Esophagus squamous epithelium (tissue), 5 donors: ENCODE measurements at places on chromosomes 11 and 22. TPM values are rescaled to one million over a fixed set of nuclear protein-coding genes. Genes with fewer than 3 reads are reported as not detected.

- no peak for DNase-seq
Observed at GRCh38 chr11:86459682-86460460, 85.2 kb downstream of the CCDC81 start.

GRCh38 chr22:35071784-35072183 is 5.8 kb downstream of the ISX start:
- DNase-seq: no peak

DNA sequence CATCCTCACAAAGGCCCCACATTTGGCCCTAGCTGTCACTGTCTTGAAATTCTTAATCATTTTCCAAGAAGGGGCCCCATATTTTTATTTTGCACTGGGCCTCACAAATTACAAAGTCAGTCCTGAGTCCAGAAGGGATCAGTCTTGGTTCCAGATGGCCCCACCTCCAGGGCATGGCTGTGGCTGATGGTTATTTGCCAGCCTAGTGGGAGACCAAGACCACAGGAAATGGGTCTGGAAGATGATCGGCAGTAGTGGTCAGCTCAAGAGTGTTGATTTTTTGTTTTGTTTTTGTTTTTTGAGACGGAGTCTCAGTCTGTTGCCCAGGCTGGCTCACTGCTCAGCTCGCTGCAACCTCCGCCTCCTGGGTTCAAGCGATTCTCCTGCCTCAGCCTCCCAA is 47.1 kb upstream of the EMID1 start:
- no peak for DNase-seq

- DNase-seq: no peak
Observed at GRCh38 chr11:65574811-65575567, 864 bp upstream of the EHBP1L1 start.

The BEST1 gene
- 0.08 TPM for total RNA-seq

The MS4A3 gene
- not detected for total RNA-seq

The NAALADL1 gene
- total RNA-seq: 0.34 TPM

The CATSPERZ gene
- not detected for total RNA-seq
